ELF-1 (cell line): ENCODE measurements at places on chromosomes 3 and 15.

- DNase-seq: peak; percentile 89
Measured at GRCh38 chr15:68700455-68701123, 120.1 kb downstream of the ANP32A start.

DNA sequence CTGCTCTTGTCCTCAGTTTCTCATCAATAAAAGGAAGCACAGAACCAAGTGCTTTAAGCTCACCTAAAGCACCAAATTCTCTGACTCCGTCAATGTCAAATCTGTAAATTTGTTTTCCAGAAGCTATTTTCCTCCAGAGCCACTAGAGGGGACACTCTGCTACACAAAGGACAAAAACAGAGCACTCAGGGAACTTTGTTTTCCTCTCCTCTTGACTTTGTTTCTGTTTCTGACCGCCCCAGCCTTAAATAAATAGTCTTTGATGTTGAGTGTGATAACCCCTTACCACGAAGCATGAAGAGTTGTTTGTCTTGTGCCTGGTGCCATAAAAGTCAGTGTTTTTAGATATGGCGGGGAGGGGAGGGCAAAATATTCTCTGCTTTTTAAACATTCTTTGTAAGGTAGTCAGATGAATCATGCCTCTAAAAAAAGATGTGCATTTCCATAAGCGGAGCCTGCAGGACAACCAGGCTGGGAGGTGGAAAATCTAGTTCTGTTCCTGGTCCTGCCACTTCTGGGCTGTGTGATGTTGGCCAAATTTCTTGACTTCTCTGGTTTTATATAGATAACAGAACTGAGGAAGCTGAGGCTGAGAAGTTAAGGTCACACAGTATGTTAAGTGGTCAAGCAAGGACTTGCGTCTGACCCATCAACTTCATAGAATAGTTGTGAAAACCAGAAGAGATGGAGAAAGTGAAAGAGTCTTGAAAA lies 7.3 kb upstream of the ZBTB38 start:
- peak; percentile 69 for DNase-seq

DNA sequence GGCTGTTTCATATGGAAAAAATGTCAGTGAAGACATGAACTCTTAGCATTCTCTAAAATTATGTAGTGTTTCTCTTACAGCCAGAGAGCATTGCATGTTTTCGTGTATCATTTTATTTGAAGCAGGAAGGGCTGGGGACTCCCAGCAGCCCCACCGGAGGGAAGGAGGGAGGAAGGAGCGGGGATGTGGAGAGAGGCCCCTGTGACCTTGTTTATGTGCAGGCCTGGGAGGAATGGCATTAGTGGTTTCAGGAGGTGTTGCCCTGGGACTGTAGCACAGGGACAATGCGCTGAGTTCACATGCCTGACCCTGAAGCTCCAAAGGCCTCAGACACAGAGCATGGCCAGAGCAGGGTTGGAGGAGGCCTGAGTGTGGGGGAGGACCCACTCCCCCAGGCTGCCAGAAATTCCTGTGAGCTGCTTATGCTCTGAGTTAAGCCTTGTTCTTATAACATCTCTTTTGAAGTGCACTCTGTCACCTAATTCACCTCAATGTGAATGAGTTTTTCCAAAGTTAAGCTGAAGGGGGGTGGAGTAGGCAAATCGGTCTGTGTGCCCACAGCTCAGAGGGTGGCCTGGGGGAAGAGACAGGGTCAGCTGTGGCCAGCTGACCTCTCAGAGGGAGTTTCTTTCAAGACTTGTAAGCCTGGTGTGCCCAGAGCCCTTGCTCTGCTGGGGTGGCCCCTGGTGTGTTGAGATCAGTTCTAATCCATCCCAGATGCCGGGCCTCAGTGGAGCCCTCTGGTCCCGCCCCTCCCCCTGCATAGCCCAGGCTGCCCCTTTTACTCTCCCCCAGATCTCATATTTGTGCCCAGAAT lies 3.9 kb upstream of the RNU6-1 start:
- peak; percentile 94 for DNase-seq

GRCh38 chr3:135149707-135150681 lies 354.9 kb downstream of the EPHB1 start:
- no peak for DNase-seq

DNA sequence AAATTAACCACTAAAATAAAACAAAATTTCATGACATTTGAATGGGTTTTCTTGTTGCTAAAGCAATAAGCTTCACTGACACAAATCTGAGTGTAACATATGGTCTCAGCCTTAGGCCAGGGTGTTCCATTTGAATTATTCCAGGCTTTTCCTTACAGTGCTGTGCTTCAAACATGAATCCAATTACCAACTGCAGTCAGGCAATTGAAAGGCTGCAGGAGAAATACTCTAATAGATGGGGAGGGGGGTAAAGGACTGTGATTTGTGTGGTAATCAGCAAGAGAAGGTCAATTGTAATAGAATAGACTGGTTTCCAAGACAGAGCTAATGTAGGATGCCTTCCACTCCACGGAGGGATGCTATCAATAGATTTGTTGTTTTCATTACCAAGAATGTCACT lies 466.7 kb downstream of the C3orf38 start:
- no peak for DNase-seq

- no peak for DNase-seq
Measured at GRCh38 chr3:38755130-38755529, 60.9 kb downstream of the SCN10A start.

- DNase-seq: no peak
Measured at GRCh38 chr3:68163062-68163461, 508.6 kb upstream of the SUCLG2 start.

DNA sequence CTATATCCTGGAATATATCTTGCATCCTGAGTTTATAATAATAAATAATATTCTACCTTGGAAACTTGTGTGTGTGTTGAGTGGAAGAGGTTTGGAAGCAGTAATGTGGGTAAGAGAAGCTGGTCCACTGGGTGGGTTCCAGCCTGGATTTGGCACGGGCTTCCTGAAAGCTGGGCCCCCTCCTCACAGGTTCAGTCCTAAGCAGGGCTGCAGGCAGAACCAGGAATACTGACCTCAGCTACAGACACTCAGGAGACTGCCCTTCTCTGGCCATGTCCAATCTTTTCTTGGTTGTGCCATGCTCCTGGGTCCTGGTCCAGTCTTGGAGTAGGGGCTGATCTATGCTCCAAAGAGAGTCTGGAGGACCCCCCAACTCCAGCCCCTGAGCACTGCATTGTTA lies 4.5 kb downstream of the MYD88 start:
- DNase-seq: no peak

GRCh38 chr15:76299786-76300185 lies 11.5 kb downstream of the ETFA start:
- DNase-seq: no peak

DNA sequence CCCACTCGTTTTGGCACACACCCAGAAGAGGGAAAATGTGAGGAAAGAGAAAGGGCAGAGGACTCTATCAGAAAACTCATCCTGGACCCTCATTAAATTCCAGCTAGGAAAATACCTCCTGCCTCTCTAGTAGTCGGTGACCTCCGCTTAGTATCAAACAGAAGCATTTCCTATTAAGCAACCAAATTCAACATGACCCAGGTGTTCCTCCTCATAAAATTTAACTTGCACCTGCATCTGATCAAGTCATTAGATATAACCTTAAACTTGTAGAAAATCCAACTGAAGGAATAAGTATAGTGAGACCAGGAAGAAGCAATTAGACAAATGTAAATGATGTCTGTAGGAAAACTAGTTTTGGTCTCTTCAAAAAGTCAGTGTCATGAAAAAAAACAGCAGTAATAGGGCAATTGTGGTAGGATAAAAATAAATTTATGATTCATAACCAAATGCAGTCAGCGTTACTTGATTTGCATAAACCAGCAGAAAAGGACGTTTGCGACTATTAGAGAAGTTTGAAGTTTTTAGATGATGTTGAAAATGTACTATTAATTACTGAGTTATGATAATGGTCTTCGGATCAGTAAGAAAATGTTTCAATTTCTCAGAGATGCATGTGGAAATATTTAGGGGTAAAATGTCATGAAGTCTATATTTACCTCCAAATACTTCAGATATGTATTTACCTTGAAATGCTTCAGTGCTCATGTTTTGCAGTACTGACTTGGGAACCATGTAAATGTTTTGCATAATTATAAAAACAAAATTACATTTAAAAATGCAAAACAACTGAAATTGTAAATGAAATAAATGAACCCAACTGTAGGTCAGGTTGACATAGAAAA lies 44.6 kb downstream of the LDHAL6B start:
- no peak for DNase-seq

- no peak for DNase-seq
Measured at GRCh38 chr15:42286445-42287029, 13.3 kb upstream of the TMEM87A start.

DNA sequence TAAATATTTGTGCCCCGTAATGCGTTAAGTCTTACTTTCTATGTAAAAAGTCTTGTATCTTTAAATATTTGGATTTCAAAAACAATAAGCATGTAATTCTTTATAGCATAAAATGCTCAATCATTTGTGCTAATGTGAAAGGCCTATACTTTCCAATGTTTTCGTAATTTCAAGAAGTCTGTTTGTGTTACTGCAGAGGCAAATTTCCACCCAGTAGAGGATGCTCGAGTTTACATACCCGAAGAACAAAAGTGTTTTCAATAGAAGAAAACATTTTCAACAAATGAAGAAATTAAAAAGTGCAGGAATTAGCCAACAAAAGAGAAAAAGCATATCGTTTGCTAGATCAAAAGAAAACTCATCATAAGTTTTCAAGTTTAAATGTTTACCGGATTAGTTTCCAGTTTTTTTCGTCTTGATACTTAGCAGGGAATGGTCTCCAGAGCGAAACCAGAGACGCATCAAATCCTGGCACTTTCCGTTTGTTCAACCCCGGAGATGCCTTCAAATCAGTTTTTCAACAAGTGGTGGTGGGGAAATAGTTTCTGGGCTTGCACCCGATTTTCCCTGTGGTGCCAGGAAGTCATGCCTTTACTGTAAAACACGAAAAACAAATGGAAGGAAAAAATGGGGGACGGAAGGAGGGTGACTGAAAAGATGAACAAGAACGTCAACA lies 1.0 kb downstream of the CGGBP1 start:
- DNase-seq: peak; percentile 3

DNA sequence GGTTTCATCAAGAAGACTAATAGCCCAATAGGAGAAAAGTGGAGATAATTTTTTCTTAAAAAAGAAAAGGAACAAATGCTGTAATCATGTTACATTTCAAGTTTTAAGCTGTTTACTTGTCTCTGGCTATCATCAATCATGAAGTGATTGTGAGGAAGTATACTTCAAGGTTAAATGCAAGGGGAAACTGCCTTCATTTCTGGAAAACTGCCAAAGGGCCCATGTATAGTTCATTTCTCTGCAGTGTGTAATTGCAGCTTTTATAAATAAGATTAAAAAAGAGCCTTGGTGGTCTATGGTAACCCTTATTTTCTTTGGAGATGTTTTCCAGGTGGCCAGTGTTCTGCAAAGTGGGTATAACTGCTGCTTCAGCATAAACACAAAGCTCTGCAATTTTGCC lies 101.9 kb downstream of the GRM7 start:
- no peak for DNase-seq

- no peak for DNase-seq
Measured at GRCh38 chr3:138747225-138747624, 87.5 kb downstream of the PIK3CB start.

GRCh38 chr3:170947018-170947769 lies 38.8 kb upstream of the EIF5A2 start:
- no peak for DNase-seq

- no peak for DNase-seq
Measured at GRCh38 chr15:32802286-32802936, 84.6 kb downstream of the GREM1 start.

DNA sequence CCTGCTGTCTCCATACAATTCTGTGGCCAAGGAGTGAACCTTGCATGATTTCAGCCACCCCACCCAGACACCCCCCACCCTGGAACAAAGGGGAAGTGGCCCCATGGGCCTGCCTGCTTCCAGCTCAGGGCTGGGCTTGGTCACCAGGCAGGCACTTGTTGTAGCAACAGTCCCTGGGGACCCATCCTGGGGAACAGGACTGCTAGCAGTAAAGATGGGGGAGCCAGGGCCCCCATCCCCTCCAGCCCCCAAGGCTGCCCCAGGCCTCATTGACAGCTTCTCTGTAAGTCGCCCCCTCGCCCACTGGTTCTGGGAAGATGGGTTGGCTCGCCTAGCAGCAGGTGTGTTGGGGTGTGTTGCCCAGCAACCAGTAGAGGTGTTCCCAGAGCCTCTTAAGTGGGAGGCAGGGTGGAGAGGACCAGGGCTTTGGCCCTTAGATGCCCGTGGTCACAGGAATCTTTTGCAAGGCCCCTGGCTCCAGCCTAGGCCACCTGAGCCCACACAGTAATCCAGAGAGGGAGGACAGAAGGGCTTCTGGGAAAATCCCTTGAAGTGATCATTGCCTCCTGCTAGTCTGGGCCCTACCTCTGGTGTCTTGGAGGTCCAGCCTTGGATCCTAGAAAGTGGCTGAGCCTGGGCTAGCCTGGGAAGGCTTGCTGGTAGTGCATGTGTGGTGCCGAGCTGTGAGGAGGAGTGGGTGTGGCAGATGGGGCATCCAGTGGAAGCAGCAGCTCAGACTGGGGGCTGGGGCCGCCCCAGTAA lies 48.9 kb downstream of the CYP11A1 start:
- no peak for DNase-seq

- DNase-seq: no peak
Measured at GRCh38 chr15:60966316-60966715, 262.8 kb downstream of the RORA start.

GRCh38 chr15:98296653-98297052 lies 336.1 kb downstream of the ARRDC4 start:
- no peak for DNase-seq

- no peak for DNase-seq
Measured at GRCh38 chr3:153679714-153680113, 441.5 kb upstream of the ARHGEF26 start.

DNA sequence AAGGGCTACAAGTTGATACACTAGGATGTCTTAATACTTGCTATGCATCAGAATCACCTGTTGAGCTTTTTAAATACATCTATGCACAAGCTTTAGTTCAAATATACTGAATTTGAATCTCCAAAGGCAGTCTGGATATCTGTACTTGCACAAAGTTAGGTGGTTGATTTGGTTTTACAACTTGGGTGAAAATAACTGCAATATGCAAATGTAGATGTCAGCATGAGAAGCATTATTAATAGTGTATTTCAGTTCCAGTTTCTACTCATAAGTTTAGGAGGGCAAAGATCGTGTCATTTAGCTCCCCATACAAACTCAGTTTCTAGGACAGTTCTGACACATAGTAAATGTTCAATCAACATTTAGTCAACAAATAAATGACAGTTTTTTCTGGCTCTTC lies 25.6 kb downstream of the IQCB1 start:
- DNase-seq: no peak

DNA sequence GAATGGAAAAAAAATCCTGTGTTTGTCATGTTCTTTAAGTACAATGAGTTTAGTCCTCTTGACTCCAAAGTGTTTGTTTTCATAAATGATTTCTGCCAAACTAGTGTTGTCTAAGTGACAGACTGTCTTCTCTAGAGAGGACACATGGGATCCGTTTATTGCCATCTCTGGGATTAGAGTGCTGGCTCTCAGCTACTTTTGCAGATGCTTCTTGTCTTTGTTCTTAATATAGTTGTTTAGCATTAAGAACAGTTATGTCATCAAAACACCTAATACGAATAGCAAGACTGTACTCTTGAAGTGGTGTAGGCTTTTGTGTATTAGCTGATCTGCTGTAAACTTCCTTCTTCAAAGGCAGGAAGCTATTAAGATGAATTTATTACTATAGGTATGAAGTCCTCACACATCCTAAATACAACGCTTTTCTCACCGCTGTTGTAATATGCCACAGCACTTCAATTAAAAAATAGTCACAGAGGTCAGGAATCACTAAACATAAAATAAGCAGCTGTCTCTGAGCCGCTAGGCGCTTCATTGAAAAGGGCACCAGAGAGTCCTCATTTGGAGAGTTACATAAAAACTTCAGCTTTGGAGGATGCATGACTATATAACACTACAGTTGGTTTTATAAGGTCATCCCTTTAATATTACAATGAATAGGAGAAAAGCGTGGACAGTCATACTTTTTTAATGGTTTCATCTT lies 128.3 kb upstream of the ZNF385D start:
- no peak for DNase-seq
